ENCODE measurements at places on chromosomes 11 and 22.

- DNase-seq = no peak
Measured at GRCh38 chr22:49294656-49295464, 532.8 kb downstream of the BRD1 start.

DNA sequence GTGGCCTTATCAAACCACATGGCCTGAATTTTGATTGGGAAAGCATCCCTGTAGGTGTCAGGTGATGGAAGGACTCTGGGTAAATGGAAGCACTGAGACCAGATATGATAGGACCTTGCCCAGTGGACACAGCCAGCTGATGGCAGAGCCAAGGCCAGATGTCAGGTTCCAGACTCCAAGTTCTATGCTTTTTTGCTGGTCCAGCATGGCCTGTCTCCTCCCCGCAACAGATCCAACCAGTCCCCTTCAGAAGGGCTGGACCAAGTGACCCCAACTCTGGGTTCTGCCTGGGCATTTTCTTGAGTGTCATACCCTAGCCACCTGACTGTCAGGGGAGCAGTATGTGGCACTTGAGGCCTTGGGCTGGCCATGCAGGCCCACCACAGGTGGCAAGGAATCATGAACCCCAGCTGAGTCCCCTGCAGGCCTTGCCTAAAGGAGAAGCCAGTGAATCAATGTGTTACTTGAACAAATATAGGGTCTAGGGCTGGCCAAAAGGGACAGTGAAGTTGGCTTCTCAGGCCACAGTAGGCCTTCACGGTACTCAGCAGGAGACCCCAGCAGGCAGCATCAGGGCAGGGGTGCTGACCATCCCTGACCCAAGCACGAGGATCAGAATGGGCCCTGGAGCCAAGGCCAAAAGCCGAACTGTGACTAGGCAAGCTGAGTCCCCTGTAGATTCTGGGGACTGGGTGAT lies 27.1 kb downstream of the KCNQ1OT1 start:
- no peak for DNase-seq

DNA sequence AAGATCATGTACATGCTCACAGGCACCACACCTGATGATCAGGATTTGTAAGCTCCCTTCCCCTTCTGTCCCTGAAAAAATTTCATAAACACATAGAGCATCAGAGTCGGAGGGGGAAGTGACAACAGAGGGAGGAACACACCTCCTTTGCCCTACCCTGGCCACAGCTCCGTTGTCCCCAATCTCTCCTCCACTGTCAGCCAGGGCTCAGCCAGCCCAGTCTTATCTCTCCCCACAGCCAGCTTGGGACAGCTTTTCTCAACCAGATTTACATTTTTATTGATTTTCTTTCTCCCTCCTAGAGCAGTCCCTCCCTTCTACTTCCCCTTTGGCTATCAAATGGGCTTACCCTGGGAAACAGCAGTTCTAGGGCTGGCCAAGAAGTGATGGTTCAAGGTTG lies 32.1 kb upstream of the TPBGL start:
- no peak for DNase-seq

GRCh38 chr22:25232301-25232700 lies 12.9 kb downstream of the CRYBB2 start:
- DNase-seq = no peak

DNA sequence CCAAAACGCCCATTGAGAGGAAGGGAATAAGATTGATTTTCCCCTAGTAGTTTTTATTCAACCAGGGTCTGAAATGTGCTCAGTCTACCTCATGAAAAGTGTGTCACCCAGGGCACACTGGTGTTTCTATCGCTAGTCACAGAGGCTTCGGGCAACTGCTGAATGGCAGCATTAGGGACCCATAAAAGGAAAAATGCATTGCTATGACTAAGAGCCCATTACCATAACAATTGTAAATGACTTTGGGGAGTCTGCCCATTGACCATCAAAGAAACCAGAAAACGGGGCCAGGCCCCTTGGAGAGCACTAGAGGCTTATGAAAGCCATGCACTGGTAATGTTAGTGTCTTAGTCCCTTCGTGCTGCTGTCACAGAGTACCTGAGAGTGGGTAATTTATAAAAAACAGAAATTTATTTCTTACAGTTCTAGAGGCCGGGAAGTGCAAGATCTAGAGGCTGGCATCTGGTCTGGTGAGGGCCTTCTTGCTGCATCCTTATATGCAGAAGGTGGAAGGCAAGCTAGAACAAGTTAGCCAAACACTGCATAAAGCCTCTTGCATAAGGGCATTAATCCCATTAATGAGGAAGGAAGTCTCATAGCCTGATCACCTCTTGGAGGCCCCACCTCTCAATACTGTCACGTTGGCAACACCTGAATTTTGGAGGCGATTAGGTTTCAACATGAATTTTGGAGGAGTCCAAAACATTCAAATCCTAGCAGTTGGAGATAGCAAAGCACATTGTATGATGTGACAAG lies 306.7 kb downstream of the ST3GAL4 start:
- DNase-seq = no peak

- no peak for DNase-seq
Measured at GRCh38 chr11:120126620-120127019, 11.3 kb downstream of the TRIM29 start.

Data from activated CD4-positive, alpha-beta T cell treated with anti-CD3 and anti-CD28 coated beads for 1 hour (primary cell).